Uterine smooth muscle cell (primary cell): ENCODE measurements at places on chromosomes 1 and 21. TPM values are rescaled to one million over a fixed set of nuclear protein-coding genes. Genes with fewer than 3 reads are reported as not detected.

Gene C8A
- not detected in 2 replicates for total RNA-seq

Gene LRRIQ3
- total RNA-seq: 0.12 and 0.77 TPM in 2 replicates

Gene ARMH1
- total RNA-seq: 0.11 and 0.87 TPM in 2 replicates

Gene CCDC190
- 0.11 and 0.12 TPM in 2 replicates for total RNA-seq

Gene VHLL
- not detected in 2 replicates for total RNA-seq
